Gastrocnemius medialis (tissue), 4 donors: ENCODE measurements at places on chromosomes 2 and 18. TPM values are rescaled to one million over a fixed set of nuclear protein-coding genes. Genes with fewer than 3 reads are reported as not detected.

The SERPINE2 gene
- total RNA-seq: 2.8 TPM

The CCDC102B gene
- total RNA-seq: 3.3 TPM

The SLC4A1AP gene
- 36.3 TPM for total RNA-seq

The FBXO15 gene
- total RNA-seq: not detected

The RAB12 gene
- 152 TPM for total RNA-seq

The DSG3 gene
- total RNA-seq: not detected

The ALK gene
- total RNA-seq: not detected

The MYL12A gene
- total RNA-seq: 2,307 TPM

The IMP4 gene
- 114 TPM for total RNA-seq

The ZAP70 gene
- total RNA-seq: 1.1 TPM

The FOXI3 gene
- not detected for total RNA-seq

The HOXD12 gene
- total RNA-seq: not detected

The KCMF1 gene
- 164 TPM for total RNA-seq

The TMEM163 gene
- not detected for total RNA-seq

The SPP2 gene
- not detected for total RNA-seq

The SERPINB10 gene
- total RNA-seq: not detected

The STPG4 gene
- not detected for total RNA-seq

The TCF23 gene
- not detected for total RNA-seq

The IL36RN gene
- total RNA-seq: not detected

The LRP2 gene
- total RNA-seq: not detected

The ANKRD29 gene
- total RNA-seq: 0.93 TPM

The CAPN13 gene
- total RNA-seq: 0.53 TPM

The LDLRAD4 gene
- total RNA-seq: 3.9 TPM

The LINC00305 gene
- not detected for total RNA-seq

The SPEG gene
- 319 TPM for total RNA-seq

The MAP3K19 gene
- not detected for total RNA-seq
